ENCODE measurements at places on chromosomes 5 and 9.

- no peak for DNase-seq
Measured at GRCh38 chr5:14504332-14504727, 77.3 kb upstream of the OTULINL start.

- no peak for DNase-seq
Measured at GRCh38 chr9:69149321-69149807, 24.7 kb upstream of the TJP2 start.

- peak; percentile 16 for DNase-seq
Measured at GRCh38 chr5:131747180-131748105, 49.4 kb downstream of the FNIP1 start.

DNA sequence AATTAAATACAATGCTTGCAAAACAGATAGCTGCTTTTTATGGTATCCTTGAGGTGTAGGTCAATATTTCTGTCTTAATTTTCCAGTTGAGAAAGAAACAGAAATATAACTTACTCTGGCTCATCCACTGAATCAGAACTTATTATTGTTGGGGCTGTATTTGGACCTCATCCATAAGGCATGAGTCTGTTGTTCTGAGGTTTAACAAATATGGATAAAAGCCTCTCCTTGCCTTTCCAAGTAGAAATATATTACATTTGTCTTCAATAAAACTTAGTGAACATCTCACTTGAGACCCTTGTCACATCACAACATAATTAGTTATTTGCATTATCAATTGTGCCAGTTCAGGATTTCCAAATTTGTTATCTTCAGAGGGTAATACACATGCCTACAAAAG lies 525.8 kb downstream of the AGTPBP1 start:
- no peak for DNase-seq

GRCh38 chr5:122076669-122077365 lies 1.2 kb downstream of the LOX start:
- peak; percentile 53 for DNase-seq

DNA sequence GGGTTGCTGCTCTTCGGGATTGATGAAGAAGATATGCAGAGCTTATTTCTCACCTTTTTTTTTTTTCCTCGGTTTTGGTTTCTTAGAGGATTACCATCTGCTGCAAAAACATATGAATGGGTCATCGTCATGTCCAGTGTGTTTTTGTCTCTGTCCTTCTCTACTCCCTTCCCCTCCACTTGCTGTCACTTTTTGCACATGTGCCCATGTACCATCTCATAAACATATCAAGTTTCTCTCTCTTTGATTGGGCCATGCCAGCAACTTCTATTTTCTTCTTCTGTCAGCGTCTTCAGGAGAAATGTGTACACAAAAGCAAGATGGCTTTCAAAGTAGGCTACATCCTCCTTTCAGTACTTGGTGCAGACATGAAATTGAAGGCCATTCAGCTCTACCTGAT lies 57.1 kb downstream of the ZNF462 start:
- no peak for DNase-seq

GRCh38 chr5:172899436-172899835 lies 59.8 kb upstream of the RPL26L1 start:
- no peak for DNase-seq

DNA sequence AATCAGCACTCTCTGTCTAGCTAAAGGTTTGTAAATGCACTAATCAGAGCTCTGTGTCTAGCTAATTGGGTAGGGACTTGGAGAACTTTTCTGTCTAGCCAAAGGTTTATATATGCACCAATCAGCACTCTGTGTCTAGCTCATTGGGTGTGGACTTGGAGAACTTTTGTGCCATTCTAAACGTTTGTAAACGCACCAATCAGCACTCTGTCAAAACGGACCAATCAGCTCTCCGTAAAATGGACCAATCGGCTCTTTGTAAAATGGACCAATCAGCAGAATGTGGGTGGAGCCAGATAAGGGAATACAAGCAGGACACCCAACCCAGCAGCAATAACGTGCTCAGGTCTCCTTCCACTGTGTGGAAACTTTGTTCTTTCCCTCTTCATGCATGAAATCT lies 298.6 kb upstream of the PTPRD start:
- no peak for DNase-seq

DNA sequence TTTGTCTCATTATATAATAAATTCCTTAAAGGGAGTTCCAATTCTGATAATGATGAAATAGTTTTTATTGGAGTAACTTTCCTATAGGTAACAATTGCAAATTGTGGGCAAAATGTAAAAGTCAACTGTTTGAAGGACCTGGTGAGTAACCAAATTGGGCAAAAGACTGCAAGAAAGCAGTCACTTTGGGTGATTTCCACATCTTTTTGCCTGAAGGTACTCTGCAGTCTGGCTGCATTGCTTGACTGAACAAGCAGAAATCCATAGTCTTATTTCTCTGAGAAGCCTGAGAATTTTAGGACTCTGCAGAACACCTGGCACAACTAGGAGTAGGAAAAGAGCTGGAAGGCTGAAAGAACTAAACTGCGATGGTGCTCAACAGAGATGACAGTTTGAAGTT lies 114.9 kb downstream of the HOMER1 start:
- DNase-seq = no peak

GRCh38 chr9:33161011-33161588 lies 6.0 kb downstream of the B4GALT1 start:
- DNase-seq = peak; percentile 45

DNA sequence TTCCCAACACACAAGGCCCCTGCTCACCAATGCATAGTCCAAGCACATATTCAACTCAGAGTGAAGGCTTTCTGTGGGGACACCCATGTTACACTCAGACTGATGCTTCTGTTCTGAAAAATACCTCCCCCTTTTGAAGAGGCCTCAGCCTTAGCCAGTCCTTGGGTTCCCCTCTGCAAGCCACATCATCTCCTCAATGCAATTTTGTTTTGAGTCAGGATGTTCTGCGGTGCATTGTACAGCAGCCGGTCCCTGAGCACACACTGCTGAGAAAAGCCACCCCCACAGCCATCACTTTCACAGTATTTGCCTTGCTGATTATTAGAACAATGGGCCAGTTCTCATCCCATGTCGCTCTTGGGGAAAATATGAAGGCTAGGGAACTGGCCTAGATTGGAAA lies 241.2 kb downstream of the FAM114A2 start:
- no peak for DNase-seq

- DNase-seq = no peak
Measured at GRCh38 chr5:113939988-113940387, 421.9 kb upstream of the KCNN2 start.
